Non-pigmented ciliary epithelial cell (primary cell): ENCODE measurements at places on chromosomes 6 and 20.

GRCh38 chr20:40965671-40966070, 63.0 kb upstream of the TOP1 start:
- no peak for DNase-seq

DNA sequence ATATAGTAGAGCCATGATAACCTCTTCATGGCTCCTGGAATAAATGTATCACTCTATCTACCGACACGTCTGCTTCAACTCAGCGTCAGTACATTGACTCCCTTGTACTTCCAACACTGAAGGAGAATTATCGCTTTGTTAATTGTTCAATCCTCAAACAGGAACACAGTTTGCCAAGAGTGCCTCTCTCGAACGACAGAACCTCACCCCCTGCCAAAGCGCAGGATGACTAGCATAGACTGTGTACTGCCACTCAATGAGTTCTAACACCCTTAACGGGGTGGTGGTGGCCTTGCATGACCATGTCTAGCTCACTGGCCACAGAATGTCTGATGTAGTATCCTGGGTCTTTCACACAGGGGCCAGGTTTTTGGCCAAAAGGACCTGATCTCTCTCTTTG, 81.4 kb upstream of the HEY2 start:
- DNase-seq: no peak

DNA sequence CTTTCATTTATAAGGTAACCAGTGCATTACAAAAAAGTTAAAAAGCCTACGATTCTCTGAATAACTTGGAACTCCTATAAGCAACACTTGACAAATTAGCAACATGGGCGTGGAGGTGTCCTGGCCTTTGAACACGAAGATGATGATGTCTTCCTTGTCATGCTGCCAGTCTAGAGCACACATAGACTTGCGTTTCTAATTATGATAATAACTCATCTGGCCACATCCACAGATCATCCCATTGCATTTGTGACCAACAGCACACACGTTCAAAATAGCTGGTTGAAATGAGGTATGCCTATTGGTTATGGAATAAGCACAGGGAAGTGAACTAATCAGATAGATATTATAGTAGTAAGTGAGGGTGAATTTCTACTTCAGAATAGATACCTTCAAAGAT, 608.9 kb downstream of the PRKN start:
- no peak for DNase-seq

DNA sequence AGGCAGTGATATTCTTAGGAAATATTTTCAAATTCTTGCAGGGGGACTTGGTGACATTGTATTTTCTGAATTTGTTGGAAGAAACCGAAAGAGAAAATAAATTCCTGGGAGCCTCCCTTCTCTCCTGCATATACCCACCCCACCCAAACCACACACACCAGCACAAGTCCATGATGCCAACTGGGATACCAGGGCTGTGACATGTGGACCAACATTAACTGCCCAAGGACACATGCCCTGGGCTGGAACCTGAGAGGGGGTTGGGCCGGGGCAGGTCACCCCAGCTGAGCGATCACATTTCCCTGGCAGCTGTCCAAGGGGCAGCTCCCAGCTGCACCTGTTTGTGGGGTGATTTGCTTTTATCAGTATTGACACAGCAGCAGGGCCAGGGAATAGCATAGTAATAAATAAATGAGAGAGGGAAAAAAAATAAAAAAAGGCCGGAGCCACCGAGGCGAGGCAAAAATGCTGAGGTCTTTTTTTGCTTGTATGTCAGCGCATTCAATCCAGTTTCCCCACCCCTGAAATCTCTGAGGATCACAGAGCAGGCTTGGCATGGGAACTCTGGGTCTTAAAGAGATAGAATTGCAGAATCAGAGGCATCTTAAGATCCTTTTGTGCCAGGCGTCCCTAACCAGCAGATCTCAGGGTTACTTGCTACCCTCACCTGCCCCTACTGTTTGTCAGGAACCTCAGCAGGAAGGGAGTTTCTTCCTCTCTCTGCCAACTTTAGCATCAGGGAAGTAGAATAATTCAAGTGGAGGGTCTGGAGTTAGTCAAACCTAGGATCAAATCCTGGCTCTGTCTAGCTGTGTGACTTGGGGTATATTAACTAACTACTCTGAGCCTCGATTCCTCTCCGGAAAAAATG, 66.5 kb upstream of the PIM1 start:
- no peak for DNase-seq
